Pericardium fibroblast (primary cell): ENCODE measurements at places on chromosomes 5 and 9. TPM values are rescaled to one million over a fixed set of nuclear protein-coding genes. Genes with fewer than 3 reads are reported as not detected.

ANKRD31 gene
- under 0.01 and 0.09 TPM in 2 replicates for total RNA-seq

PCDHGA2 gene
- total RNA-seq, result 2.2 and 3.5 TPM in 2 replicates

RNF224 gene
- not detected in 2 replicates for total RNA-seq

IRGM gene
- total RNA-seq, result not detected in 2 replicates

INSL4 gene
- total RNA-seq, result not detected in 2 replicates

SPATA9 gene
- total RNA-seq, result 0.82 TPM in 1 of 2 replicates, not detected in the other

ZNF658 gene
- total RNA-seq, result 2.3 and 2.8 TPM in 2 replicates

KIF4B gene
- under 0.01 TPM in 1 of 2 replicates, not detected in the other for total RNA-seq

APBA1 gene
- total RNA-seq, result 3.7 and 11.3 TPM in 2 replicates

ORM1 gene
- total RNA-seq, result not detected in 2 replicates

HSD17B3 gene
- total RNA-seq, result not detected in 2 replicates

RALGPS1 gene
- 0.70 and 3.7 TPM in 2 replicates for total RNA-seq

LCN6 gene
- total RNA-seq, result not detected in 2 replicates

SLU7 gene
- 42.0 and 42.2 TPM in 2 replicates for total RNA-seq

GABRA6 gene
- not detected in 2 replicates for total RNA-seq

NPM1 gene
- total RNA-seq, result 790 and 1,144 TPM in 2 replicates

KCNMB1 gene
- total RNA-seq, result not detected in 2 replicates

SEC24A gene
- 13.7 and 16.5 TPM in 2 replicates for total RNA-seq

MRPL50 gene
- 6.0 and 8.0 TPM in 2 replicates for total RNA-seq

ZMYND19 gene
- total RNA-seq, result 19.2 and 26.3 TPM in 2 replicates
